ENCODE measurements at places on chromosomes 5 and 9.

DNA sequence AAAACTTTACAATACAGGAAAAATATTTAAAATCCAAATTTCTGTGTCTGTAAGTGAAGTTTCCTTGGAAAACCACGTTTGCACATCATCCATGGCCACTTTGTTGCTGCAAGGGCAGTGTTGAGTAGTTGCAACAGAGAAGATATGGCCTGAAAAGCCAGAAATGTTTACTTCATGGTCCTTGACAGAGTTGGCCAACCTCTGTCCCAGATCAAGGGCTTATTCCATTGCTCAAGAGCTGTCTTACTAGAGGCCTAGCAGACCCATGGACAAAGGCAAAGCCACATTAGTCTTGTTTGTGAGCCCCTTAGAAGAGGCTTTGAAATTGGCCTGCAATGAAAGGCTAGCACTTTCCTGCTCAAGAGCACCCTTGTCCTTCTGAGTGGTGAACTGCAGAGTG is 119.4 kb downstream of the GAS1 start:
- no peak for DNase-seq

DNA sequence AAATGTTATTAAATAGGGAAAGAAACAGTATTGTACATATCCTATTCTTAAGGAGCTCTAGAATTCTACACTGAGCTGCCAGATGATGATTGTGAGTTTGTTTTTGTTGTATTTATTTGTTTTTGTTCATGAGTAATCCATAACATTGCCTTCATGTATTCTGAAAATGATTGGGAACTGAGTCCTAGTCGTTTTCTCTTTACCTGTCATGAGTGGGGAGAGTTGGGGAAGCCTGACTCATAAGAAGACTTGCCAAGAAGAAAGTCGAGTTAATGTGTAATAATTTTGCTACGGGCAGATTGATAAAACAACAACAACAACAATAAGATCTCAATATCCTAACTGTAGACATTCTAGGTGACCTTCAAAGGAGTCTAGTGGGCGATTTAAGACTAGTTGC is 103.8 kb downstream of the ANKRD55 start:
- no peak for DNase-seq

DNA sequence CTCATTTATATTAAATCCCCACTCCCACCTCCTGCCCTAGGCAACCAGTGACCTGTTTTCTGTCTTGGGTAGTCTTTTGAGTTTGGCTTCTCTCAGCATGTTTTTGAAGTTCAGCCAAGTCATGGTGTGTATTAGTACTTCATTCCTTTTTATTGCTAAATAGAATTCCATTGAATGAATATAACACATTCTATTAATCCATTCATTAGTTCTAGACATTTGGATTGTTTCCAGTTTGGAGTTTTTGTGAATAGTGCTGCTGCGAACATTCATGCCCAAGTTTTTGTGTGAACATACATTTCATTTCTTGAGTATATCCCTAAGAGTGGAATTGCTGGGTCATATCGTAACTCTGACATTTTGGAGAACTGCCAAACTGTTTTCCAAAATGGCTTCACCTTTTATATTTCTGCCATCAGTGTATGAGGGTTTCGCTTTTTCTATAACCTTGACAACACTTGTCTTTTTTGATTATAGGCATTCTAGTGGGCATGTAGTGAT is 2.7 kb downstream of the ZNF346 start:
- DNase-seq: no peak

DNA sequence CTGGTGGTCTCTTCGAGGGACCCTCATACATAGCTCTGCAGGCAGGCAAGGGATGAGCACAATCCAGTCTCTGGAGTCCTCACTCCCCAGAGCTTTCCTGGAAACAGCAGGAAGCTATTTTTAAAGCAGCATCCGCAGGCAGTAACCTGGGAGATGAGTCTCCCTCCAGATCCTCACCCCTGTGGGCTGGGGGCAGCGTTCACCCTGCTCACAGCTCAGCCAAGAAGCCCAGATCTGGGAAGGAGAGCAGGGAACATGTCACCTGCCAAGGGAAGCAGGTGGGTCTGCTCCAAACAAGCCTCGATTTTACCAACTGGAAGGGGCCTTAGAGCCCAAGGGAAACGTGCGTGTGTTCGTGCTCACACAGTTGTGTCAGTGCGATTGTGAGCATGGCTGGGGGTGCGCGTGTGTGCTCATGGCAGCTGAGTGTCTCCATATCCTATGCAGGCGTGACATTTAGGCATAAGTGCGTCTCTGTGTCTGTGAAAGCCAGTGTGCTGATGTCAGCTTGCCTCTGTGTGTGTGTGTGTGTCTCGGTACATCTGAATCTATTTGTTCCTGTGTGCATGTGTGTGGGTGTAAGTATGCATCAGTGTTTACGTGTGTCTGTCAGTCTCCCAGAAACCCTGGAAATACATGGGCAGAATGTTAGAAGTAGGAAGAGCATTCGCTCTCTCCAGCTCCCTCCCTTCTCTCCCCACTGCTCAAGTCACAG is 40.6 kb upstream of the CPLX2 start:
- no peak for DNase-seq

DNA sequence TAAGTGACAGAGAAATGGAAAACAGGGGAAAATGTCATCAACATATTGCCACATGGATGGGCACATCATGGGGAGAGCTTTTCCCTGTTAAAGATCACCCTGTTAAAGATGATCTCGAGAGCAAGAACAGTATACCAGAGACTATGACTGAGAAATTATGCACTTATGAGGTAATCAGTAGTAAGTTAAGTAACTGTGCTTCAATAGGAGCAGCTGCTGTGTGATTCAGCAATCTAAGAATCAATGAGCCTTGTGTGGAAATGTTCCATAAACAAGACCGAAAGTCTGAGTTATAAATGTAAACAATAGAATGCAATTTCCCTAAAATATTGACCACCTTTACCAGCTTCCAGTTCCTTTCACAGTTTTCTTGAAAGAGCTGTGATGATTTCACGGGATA is 582.3 kb downstream of the CAAP1 start:
- no peak for DNase-seq

- no peak for DNase-seq
These were observed 84.1 kb upstream of the SPATA31D4 start for GRCh38 chr9:81844131-81844567.
